CD4-positive, alpha-beta T cell (primary cell): ENCODE measurements at places on chromosomes 5 and 9. TPM values are rescaled to one million over a fixed set of nuclear protein-coding genes. Genes with fewer than 3 reads are reported as not detected.
A peak's percentile ranks its signal among the peaks of the same experiment; 100 is the strongest.

Gene ZNF658
- 1.2 TPM for total RNA-seq

Gene PCDHB2
- total RNA-seq = not detected

DNA sequence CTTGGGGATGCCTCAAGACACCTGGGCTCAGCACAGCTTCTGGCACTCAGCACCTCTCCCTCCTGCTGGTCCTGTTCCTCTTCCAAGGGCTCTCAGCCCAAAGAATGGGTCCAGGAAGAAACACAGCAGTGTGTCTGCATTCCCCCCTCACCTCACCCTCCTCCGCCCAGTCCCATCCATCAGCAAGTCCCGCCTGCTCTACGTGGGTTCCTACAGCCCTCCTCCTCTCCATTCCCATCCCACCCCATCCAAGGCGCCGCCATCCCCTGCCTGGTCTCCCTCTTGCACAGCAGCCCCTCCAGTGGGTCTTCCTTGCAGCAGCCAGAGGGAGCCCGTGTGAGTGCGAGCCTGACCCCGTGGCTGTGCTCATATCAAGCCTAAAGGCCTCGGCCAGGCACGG, 52.3 kb upstream of the RPL26L1 start:
- DNase-seq = no peak
- no peaks in the 10 kb centered on the region for H3K27me3 ChIP-seq
- peaks cover 23% of the 10 kb centered on the region for H3K36me3 ChIP-seq

Gene RUSC2
- 1.6 TPM for total RNA-seq

DNA sequence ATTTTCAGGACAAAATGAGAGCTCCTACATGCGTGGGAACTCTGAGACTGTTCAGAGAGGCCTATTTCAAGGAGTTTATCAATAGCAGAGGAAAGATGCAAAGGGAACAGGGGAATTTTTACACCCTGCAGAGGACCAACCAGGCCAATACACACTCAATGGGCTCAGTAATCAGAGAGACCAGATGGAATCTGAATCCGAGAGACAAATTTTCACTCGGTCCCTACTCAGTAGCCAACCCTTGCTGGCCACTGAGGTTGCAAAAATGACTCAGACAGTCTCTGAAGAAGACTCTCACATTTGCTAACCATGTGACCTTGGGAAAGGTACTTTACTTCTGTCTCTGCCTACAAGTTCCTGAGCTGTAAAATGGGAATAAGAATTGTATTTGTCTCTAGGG, 479.4 kb downstream of the CDK5RAP2 start:
- no peaks in the 10 kb centered on the region for H3K27me3 ChIP-seq
- DNase-seq = no peak
- no peak overlapping the region for H3K27ac ChIP-seq
- H3K4me1 ChIP-seq = no peaks in the 10 kb centered on the region

DNA sequence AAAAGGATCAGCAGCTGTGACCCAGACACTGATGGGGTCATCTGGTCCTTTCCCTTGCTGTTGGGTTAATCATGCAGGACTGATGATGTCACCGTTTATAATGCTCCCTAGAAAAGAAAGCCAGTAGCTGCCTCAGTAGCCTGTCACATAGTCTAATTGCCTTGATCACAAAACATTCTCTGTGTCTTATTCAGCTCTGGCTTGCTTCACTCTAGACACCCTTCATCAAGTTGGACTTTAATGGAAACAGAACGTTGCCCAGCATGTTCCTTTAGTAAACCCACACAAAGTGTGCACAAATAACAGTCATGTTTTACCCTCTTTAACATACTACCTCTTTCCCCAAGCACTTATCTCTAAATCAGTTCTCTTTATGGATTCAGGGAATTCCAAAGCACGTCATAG, 170.8 kb downstream of the SGCD start:
- DNase-seq = no peak
- H3K4me3 ChIP-seq = no peak overlapping the region
- H3K36me3 ChIP-seq = no peaks in the 10 kb centered on the region
- H3K4me1 ChIP-seq = no peaks in the 10 kb centered on the region
- peaks cover 6% of the 10 kb centered on the region for H3K27me3 ChIP-seq

Gene CD180
- 0.08 TPM for total RNA-seq

- H3K4me3 ChIP-seq = no peak overlapping the region
- no peak for DNase-seq
- H3K4me1 ChIP-seq = peaks cover 37% of the 10 kb centered on the region
- peak overlapping the region; percentile 33 for H3K27ac ChIP-seq
- no peaks in the 10 kb centered on the region for H3K27me3 ChIP-seq
Observed at GRCh38 chr5:40652441-40653220, 27.1 kb upstream of the PTGER4 start.

DNA sequence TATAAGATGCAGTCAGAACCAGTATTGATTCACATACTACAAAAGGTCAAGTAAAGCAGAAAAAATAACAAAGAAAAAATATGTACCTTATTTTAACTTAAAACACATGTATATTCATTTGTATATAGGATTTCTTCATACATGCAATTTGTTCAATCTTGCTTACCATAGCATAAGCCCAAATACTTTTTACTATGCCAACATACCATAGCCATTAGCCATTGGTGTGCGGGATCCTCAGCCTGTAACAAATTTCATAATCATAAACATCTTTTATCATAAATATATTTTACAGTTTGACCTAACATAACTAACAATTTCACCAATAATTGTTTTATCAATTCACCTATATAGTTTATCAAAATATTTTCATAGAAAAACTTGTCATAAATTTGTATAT, 51.1 kb downstream of the MPDZ start:
- DNase-seq = no peak
- H3K27me3 ChIP-seq = no peaks in the 10 kb centered on the region
- no peak overlapping the region for H3K27ac ChIP-seq
- no peak overlapping the region for H3K4me3 ChIP-seq

GRCh38 chr5:159878988-159879471, 37.3 kb upstream of the ADRA1B start:
- no peaks in the 10 kb centered on the region for H3K4me1 ChIP-seq
- H3K36me3 ChIP-seq = no peaks in the 10 kb centered on the region
- peaks cover 14% of the 10 kb centered on the region for H3K27me3 ChIP-seq
- no peak for DNase-seq
- no peak overlapping the region for H3K4me3 ChIP-seq

DNA sequence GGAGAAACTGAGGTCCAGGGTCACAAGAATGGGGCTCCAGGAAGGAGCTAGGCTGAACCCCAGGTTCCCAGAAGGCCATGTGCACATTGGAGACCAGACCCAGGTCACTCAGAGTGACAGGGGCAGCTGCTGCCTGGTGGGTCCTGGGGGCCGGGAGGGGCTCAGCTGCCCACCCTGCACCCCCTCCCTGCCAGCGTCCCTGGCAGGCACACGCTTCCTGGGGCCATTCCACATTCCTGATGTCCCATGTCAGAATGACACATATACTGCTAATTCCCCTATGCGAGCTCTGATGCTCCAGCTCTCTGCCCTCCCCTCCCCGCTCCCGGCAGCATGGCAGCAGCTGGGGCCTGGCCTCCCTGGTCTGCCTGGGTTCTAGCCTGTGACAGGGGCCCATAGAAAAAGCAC, 14.0 kb downstream of the FGFR4 start:
- no peak for DNase-seq
- no peaks in the 10 kb centered on the region for H3K4me1 ChIP-seq
- H3K27ac ChIP-seq = no peak overlapping the region
- no peak overlapping the region for H3K4me3 ChIP-seq
- no peaks in the 10 kb centered on the region for H3K27me3 ChIP-seq

Gene SURF4
- total RNA-seq = 94.6 TPM

Gene PTGDS
- total RNA-seq = 40.6 TPM

DNA sequence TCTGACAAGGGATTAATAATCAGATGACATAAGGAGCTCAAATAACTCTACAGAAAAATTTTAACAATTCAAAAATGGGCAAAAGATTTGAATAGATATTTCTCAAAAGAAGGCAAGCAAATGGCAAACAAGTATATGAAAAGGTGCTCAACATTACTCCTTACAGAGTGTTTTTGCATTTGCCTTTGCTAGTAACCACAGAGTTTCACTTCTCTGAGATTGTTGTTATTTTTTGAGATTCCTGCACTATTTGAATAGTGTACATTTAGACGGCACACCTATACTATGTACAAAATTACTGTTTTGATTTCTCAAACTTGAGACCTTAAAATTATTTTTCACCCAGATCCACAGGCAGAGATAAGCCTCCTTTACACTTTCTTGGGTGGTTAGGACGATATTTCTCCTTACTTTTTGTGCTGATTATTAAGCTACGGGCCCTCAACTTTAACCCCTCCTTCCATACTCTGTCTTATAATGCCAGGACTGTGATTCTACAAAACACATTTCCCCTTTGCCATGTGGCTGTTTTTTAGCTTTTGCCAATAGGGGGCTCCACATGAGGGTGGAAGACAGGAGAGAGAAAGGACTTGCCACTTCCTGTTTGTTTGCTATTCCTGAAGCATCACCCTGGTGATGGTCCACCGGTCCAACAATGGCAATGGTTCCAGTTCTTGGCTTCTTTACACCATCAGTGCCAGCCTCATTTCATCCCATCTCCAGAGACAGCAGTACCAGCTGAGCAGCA, 65.0 kb upstream of the DAP start:
- no peak overlapping the region for H3K27ac ChIP-seq
- DNase-seq = peak; percentile 6
- H3K4me3 ChIP-seq = no peak overlapping the region
- H3K4me1 ChIP-seq = no peaks in the 10 kb centered on the region
- no peaks in the 10 kb centered on the region for H3K36me3 ChIP-seq

DNA sequence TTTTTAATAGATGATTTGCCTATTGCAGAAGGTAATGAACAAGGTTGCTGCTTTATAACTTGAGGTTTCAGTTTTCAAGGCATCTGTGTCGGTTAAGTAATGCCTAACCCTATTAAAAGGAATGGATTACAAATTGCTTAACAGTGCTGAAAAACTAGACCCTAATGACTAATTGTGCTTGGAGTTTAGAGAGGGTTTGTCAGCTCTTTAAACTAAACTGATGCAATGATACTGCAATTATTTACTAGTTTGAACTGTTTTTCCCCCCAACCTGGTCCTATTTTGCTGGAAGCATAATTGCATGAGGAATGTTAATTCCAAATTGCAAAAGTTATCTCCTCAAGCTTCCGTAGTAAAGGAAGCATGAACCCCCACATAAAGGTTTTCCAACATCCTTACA, 39.3 kb upstream of the TLX3 start:
- no peaks in the 10 kb centered on the region for H3K36me3 ChIP-seq
- no peak overlapping the region for H3K27ac ChIP-seq
- no peaks in the 10 kb centered on the region for H3K27me3 ChIP-seq
- no peak for DNase-seq
- H3K4me1 ChIP-seq = peaks cover 6% of the 10 kb centered on the region

DNA sequence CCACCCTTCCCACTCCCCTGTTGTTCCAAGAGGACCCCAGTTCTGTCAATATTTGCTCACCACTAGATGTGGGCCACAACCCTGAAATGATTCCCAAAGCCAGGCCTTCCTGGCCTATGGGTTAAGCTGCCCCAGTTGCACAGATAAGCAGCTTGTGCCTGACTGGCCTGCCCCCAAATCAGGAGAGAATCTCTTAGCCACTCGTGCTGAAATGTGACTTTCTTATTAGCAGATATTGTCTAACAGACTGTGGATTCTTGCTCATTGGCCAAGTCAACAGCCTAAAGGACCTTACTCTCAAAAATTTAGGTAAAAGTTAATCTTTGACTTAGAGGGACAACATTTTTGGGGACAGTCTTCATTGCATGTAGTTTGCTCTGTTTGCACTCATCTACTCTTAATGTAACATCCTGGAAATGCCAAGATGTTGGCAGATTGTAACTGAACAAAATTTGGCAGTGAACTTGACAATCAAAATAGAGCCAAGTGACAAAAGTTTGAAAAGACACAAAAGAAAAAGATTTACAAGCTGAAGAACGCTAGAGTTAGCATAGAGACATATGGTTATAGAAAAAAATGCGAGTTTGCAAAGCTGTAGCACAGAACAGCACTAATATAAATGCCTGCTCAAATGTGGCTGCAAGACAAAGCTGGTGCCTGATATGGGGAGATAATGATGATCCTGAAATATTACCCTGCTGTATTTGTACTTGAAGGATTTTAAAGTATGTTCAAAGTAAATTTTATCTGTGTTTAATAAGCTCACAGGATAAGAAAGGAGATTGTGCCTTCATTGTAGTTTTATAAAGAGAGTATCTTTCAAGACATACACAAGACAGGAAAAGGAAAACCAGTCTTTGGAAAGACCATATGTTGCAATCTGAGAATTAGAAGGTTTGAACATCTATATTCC, 29.0 kb upstream of the FSD1L start:
- H3K27me3 ChIP-seq = peaks cover 9% of the 10 kb centered on the region
- no peak overlapping the region for H3K4me3 ChIP-seq
- H3K27ac ChIP-seq = no peak overlapping the region

DNA sequence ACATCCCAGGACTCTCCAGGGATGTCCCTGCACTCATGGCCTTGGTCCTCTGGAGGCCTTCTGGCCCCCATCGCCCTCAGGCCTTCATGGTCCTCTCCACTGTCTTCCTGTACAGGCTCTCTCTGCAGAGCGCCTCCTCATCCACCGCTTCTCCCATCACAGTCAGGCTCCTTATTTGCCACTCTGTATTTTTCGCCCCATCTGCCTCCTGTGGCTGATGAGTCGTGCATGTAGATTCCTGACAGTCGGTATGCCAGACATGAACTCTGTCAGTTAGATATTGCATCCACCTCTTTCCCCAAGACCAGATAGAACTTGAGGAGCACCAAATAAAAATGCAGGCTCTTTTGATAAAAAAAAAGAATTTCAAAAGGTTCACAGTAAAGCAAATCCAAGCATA, 362.8 kb downstream of the IRX1 start:
- H3K27me3 ChIP-seq = no peaks in the 10 kb centered on the region
- H3K27ac ChIP-seq = no peak overlapping the region
- no peaks in the 10 kb centered on the region for H3K36me3 ChIP-seq
- no peak for DNase-seq
- no peaks in the 10 kb centered on the region for H3K4me1 ChIP-seq
- H3K4me3 ChIP-seq = no peak overlapping the region

Gene TMEM174
- not detected for total RNA-seq

Gene IL13
- total RNA-seq = not detected

GRCh38 chr5:64874753-64875152, 106.0 kb downstream of the CWC27 start:
- no peaks in the 10 kb centered on the region for H3K27me3 ChIP-seq
- DNase-seq = no peak
- no peaks in the 10 kb centered on the region for H3K36me3 ChIP-seq
- no peak overlapping the region for H3K27ac ChIP-seq
- no peaks in the 10 kb centered on the region for H3K4me1 ChIP-seq

Gene ADAMTSL1
- not detected for total RNA-seq

GRCh38 chr5:15116996-15117395, 245.4 kb upstream of the ANKH start:
- no peaks in the 10 kb centered on the region for H3K4me1 ChIP-seq
- no peak overlapping the region for H3K4me3 ChIP-seq
- H3K27ac ChIP-seq = no peak overlapping the region
- no peaks in the 10 kb centered on the region for H3K36me3 ChIP-seq
- DNase-seq = no peak
